ENCODE measurements at places on chromosomes 12 and 14. TPM values are rescaled to one million over a fixed set of nuclear protein-coding genes. Genes with fewer than 3 reads are reported as not detected.

TAS2R31 gene
- total RNA-seq = 1.7 TPM

DNA sequence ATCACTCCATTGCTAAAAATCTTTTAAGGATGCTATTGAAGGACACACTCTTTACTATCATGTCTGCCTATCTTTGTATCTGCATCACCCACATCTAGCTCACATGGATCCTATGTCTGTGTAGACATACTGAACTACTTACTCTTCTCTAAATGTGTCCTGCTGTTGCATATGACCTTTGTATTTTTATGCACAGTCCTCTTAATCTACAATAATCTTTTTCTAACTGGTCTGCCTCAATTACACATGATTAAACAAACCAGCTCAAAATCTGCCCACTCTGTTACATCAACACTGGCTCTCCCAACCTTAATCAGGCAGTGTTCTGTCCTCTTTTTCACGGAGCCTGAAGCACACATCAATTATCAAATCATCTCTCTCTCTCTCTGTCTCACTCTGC lies 316.3 kb upstream of the MGAT4C start:
- DNase-seq = no peak

GRCh38 chr14:50362764-50363713 lies 33.6 kb downstream of the CDKL1 start:
- no peak for DNase-seq

GRCh38 chr12:117498256-117498655 lies 136.8 kb upstream of the NOS1 start:
- DNase-seq = no peak

DNA sequence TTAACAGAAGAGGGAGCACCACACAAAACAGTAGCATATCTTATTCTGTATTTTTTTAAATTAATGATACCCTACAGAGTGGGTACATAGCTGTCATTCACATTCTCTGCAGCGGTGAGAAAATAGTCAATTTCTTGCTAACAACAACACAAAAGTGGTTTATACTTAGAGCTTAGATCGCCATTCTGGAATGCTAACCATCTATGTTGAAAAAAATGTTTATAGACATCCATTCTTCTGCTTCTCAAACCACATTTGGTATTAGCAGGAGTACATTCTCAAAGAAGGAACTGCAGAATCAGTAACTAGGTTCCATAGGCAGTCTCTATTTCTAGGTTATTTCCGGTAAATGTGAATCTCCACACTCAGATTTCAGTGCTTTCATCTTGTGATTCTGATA lies 185.9 kb downstream of the PPFIA2 start:
- DNase-seq = no peak

- no peak for DNase-seq
Observed at GRCh38 chr14:94124582-94125377, 4.6 kb downstream of the IFI27L2 start.

- DNase-seq = no peak
Observed at GRCh38 chr12:16524378-16524777, 81.6 kb downstream of the LMO3 start.

- DNase-seq = no peak
Observed at GRCh38 chr14:91398707-91399106, 18.9 kb downstream of the CCDC88C start.

- DNase-seq = peak; percentile 68
Observed at GRCh38 chr12:103503546-103504480, 8.0 kb upstream of the C12orf42 start.

- no peak for DNase-seq
Observed at GRCh38 chr12:131917139-131917710, 11.9 kb upstream of the PUS1 start.

DNA sequence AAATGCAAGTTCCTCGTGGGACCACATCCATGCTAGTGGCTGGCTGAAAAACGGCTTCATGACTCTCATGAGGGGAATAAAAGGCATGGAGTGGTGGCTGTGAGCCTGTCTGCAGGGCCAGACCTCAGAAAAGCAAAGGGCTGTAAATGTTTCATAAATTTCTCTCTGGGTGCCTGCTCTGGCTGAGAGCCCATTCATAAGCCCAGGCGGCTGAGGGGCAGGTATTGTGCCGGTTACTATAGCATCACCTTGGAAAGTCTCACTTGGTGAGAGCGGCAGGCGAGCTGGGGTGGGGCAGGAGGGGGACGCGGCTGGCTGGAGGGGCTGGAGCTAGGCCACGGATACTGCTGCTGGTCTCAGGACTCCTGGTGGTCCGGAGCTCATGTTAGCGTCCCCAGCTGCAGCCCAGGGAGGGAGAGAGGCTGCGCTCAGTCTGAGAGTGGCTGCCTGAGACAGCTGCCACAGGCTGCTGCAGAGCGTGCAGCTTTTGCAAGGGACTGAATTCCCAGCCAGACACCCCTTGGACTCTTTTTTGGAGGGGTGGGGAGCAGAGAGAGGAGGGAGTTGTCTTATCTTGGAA lies at the start of gene SLC17A8:
Gene SLC17A8 (plus strand): TSS at position 431 of the 580 bp plus-strand sequence. CDS start 318 bp downstream, outside the sequence.
- DNase-seq = no peak

DNA sequence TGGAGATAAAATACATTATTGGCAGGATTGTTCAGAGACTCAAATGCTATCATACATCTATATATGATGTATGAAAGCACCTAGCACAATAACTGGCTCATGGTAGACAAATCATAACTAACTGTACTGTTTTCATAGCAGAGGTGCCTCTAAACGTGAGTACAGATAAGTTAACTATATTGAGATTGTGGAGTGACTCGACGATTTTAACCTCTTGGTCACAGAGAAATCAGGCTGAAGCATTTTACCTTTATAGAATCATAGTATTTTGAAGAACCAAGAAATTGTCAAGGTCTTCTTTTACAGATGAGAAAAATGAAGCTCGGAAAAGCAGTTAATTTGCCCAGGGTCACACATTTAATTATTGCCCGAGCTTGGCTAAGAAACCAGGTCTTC lies 666 bp upstream of the DERA start:
- no peak for DNase-seq

GRCh38 chr14:92259613-92260357 lies 63.2 kb upstream of the SLC24A4 start:
- DNase-seq = peak; percentile 23

All from SK-MEL-5 (cell line).